Effector CD8-positive, alpha-beta T cell (primary cell): ENCODE measurements at places on chromosomes 4 and X.

- DNase-seq, result no peak
Observed at GRCh38 chr4:173666-174314, 49.5 kb downstream of the ZNF718 start.

- DNase-seq, result no peak
Observed at GRCh38 chr4:52408032-52408431, 251.1 kb downstream of the USP46 start.

- no peak for DNase-seq
Observed at GRCh38 chr4:119124352-119124751, 11.3 kb upstream of the MYOZ2 start.

DNA sequence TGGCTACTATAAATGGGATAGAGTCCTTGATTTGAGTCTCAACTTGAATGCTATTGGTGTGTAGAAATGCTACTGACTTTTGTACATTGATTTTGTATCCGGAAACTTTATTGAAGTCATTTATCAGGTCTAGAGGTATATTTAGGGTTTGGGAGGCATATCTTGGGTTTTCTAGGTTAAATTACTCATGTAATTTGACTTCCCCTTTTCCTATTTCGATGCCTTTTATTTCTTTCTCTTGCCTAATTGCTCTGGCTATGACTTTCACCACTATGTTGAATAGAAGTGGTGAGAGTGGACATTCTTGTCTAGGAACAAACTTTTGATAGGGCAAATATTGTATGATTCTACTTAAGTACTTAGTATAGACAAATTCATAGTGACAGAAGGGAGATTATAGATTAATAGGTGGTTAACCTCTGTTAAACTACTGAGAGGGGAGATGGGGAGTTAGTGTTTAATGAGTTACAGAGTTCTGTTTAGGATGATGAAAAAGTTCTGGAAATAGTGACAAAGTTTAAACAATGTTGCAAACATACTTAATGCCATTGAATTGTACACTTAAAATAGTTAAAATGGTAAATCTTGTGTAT is 22.8 kb upstream of the HSPA4L start:
- no peak for DNase-seq

- peak; percentile 6 for DNase-seq
Observed at GRCh38 chrX:57286507-57287251, at the start of gene FAAH2. FAAH2 (plus strand) TSS chrX:57286706; CDS start chrX:57286826, 120 bp downstream.

DNA sequence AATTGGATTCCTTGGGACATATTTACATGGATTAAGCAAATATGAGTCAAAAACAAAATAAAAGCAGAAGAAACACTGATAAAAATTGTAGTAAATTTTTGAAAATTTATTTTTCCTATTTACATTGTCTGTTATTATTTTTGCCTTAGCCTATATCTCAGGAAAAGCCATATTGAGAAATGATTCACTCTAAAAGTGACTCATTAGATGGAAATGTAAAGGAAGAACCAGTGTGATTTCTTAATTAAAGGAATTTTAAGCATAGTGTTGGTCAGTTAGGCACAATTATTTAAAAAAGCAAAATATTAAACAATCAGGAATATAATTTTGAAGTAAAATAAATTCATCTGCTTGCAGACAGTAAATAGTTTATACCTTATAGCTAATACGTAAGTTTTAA is 167.4 kb upstream of the NAP1L5 start:
- DNase-seq, result no peak

DNA sequence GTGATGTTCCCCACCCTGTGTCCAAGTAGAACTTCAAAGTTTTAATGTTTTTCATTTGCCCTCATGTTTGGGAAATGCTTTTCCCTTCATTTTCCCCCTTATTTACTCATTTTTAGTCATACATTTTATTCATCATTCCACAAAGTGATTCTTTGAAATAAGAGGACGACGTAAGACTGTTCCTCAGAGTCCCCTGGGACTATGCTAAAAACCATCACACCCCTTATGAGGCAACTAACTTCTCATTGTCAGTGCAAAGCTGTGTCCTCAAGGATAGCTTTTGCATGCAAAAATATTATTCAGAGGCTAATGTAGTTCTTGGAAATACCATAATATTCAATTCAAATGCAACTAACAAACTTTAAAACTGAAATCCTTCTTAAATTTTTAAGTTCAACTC is 14.8 kb upstream of the ADGRG2 start:
- no peak for DNase-seq

DNA sequence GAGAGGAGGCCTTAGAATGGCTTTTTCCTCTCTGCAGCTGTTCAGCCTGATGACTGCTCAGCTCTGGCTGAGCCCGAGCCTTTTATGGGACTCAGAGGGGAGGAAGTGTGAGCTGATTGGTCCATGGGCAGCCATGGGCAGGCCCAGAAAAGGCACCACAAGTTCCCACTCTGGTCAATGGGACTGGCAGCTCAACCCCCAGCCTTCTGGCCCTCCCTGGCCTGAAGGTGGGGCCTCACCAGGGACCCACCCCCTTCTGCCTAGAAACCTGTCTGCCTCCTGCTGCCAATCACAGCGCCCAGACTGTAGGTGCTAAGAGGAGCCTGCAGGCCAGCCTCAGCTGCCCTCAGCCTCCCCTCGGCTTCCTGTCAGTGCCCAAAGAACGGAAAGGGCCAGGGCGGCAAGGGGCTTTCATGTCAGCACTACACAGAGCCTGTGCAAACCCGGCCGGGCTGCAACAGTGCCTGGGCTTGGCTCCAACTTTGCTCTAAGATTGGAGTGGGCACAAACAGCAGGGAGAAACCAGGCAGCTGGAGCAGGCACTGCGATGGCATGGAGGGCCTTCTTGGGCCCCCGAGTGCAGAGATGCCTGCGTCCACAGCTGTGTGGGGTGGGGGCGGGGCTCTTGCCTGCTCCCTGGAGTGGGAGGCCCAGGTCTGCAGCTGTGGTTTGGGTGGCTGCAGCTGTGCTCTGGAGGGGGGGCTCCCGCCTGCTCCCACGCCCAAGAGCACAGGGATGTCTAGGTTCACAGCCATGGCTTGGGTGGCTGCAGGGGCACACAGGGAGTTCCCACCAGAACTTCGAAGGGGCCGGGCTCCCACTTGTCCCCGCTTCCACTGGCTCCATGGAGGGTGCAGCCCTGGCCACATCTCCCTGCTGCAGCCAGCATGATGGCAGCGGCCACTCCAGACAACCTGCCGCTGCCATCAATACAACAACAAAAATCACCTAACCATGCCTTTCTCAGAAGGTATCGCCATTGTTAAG is 92.6 kb downstream of the NXF2 start:
- no peak for DNase-seq

GRCh38 chrX:16822723-16823122 is 36.5 kb downstream of the TXLNG start:
- DNase-seq, result no peak

DNA sequence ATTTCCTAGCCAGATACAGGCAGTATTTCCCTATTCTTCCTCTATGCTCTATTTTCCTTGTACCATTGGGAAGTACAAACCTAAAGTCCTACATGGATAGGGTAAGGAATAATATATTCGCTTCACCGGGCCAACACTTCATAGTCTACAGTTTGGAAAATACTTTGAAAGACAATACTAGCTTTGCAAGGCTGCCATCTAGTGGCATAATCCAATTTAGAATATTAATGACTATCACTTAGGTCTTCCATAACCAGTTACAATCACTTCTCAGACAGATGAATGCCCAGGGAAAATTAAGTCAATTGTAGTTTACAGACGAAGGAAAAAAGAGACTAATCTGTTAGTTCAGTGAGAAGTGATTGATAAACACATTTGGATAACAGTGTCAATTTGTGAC is 141.0 kb upstream of the FAM47C start:
- DNase-seq, result no peak

DNA sequence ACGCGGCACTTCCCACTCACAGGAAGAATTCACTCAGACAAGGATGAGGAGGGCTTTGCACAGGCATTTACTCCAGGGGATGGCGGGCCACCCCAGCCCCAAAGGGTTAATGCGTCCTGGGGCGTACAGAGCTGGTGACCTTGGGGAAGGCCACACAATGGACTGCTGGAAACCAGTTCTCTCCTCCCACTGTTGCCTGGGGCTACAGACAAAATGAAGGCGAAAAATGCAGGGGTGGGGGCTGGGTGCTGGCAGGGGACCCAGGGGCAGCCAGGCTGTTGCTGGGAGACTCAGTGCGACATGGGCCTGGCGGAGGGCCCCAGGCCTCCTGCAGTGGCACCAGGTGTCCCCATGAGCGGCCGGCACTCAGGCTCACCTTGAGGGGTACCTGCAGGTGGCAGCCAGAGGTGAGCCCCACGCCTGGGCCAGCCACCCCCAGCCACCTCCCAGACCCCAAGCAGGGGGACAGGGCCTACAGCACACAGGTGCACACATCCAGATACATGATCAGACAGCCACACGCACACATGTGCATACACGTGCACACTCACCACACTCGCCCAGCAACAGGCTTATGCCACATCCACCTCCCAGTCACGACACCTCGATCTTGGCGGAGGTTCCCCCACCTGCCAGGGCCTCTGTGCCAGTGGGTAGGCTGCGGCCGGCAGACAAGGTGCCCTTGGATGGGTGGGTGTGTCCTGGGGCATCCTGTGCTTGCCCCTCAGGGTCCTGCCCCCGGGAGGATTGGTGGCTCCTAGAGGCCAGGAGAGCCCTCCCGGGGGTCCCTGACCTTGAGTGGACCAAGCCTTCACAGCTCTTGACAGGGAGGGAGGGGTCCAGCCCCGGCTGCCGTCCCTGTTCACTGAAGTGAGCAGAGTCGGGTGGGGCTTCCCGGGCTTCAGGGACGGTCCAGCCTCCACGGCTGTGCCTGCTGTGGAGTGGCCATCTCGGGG is 13.1 kb downstream of the NAT8L start:
- no peak for DNase-seq
